Mucosa of gallbladder (tissue), 1 donor: ENCODE measurements at places on chromosomes 1 and 21. TPM values are rescaled to one million over a fixed set of nuclear protein-coding genes. Genes with fewer than 3 reads are reported as not detected.

DNA sequence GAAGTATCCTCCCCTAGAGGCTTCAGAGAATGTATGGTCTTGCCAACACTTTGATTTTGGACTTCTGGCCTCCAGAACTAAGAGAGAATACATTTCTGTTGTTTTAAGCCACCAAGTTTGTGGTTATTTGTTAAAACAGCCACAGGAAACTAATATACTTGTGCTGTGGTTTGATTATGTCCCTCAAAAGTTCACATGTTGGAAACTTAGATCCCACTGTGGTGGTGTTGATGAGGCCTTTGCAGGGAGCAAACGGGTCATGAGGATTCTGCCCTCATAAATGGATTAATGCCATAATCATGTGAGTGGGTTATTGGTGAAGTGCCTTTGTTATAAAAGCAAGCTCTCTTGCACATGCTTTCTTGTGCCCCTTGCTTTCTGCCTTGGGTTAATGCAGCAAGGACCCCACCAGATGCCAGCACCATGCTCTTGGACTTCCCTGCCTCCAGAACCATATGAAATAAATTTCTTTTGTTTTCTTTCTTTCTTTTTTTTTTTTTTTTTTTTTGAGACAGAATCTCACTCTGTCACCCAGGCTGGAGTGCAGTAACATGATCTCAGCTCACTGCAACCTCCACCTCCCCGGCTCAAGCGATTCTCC lies 157.3 kb downstream of the CLIC6 start:
- DNase-seq: no peak

- no peak for DNase-seq
Observed at GRCh38 chr1:84583648-84584047, 9.4 kb upstream of the CTBS start.

Gene PAFAH2
- total RNA-seq: 43.6 TPM

Gene TMPRSS15
- total RNA-seq: not detected

GRCh38 chr1:192968323-192968722 lies 90.8 kb downstream of the UCHL5 start:
- DNase-seq: no peak

DNA sequence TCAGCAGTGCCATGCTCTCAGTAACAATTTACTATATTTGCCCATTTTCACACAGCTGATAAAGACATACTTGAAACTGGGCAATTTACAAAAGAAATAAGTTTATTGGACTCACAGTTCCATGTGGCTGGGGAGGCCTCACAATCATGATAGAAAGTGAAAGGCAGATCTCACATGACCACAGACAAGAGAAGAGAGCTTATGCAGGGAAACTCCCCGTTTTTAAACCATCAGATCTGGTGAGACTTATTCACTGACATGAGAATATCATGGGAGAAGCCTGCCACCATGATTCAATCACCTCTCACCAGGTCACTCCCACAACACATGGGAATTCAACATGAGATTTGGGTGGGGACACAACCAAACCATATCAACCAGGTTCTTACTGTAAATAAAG lies 112.1 kb upstream of the C1orf87 start:
- DNase-seq: no peak

DNA sequence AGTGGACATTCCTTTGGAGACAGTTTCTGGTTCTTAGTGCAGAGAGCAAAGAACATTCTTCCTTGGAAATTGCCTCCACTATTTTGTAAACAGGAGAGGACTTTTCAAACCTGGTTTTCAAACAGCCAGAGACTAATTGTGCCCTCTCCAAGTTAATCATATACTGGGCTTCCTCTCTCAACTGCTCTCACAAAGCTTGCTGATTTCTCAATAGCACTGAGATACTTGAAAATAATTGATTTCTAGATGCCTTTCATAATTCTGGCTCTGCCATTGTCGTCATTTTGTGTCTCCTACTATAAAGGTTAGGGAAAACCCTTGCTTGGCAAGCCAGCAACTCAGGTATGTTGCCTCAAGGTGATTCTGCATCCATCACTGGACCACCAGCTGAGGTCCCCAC lies 56.0 kb downstream of the KCNJ15 start:
- no peak for DNase-seq

DNA sequence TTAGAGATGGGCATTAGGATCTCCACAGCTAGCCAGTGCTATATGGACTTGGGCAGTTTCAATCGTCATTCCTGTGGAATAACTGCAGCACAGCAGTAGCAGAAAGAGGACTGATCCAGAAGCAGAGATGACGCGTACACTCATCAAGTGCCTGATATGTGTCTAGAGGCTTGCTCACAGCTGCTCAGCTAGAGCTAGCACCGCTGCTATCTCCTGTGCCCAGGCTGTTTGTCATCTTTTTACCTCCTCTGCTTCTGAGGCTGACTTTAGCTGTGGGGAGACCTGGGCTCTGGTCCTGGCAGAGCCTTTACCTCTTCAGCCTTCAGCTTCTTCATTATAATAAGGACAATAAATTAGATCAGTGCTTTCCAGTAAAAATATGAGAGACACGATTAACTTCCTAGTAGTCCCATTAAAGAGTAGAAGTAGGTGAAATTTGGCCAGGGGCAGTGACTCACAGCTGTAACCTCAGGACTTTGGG lies 5.3 kb downstream of the TENT5C start:
- no peak for DNase-seq

Gene UBE2U
- total RNA-seq: not detected
